ENCODE measurements at places on chromosomes 7 and 10.

DNA sequence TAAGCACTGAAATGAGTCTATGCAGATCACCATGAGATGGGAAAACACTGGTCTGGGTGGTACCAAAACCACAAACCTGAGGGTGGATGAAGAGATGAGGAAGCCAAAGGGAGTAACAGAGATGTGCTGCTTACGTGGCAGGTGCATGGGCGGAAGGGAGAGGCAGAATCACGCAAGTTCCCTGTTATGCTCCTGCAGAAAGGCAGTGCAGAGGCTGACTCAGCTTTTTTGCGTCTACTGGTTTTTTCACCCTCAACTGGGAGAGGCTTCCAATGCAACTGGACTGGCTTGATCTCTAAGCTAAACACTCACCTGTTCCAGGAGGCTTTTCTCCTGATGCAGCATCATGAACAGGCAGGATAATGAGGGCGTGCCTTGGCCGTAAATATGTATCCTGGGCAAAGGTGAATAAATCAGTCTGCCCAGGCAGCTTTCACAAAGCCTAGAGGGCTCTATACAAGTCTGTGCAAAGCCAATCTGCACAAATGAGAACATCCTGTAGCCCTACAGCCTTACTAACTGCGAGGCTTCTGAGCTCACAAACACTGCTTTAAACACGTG lies 95.4 kb upstream of the AFAP1L2 start:
- DNase-seq, result no peak

- DNase-seq, result no peak
Observed at GRCh38 chr10:31404640-31405039, 85.6 kb downstream of the ZEB1 start.

GRCh38 chr7:145134377-145134776 lies 298.5 kb upstream of the TPK1 start:
- no peak for DNase-seq

DNA sequence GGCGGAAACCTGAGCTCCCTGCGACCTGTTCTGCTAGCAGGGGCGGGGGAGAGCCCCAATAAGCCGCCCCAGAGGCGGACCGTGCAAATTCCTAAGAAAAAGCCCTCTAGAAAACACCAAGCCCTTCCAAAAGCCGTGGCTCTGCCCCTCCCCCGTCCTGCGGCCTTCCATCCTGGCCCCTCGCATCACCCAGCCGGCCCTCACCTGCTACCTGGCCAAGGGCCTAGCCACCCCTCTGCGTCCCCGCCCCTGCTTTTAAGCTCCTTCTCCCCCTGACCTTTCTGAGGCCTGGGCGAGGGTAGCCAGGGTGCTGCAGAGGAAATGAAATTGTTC lies 24.9 kb downstream of the SKIDA1 start:
- DNase-seq, result no peak

DNA sequence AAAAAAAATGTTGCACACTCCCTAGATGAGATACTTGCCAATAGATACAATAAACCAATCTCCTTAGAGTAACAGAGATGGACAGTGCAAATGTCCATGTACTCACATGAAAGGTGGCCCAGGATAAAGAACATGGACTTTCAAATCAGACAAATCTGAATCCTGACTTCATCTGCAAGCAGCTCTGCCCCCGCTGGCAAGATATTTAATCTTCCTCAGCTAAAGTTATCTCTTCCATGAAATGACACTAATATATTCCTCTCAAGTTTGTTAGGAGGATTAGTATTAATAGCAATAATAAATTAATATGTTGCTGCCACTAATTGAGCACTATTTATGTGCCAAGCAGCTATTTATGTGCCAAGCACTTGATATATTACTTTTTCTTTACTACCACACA lies 148.6 kb upstream of the YAE1 start:
- DNase-seq, result no peak

GRCh38 chr7:90383422-90383821 lies 19.8 kb upstream of the CLDN12 start:
- no peak for DNase-seq

GRCh38 chr7:12685550-12685949 lies 1.9 kb upstream of the ARL4A start:
- DNase-seq, result no peak

DNA sequence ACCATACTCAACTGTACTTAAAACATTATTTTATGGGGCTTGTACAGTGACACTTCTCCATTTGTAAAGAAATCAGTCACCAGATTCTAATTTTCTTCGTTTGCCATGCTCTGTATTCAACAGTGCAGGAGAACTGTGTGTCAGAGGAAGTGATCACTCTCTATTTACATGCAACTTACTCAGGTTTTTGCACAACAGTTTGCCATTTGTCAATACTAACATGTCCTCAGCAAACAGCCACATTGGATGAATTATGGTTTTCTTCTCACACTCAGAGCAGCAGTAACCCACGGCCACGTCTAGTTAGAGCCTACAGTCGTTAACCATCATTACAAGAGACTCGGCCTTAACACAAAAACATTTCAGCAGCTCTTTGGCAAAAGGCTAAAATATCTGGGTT lies 69.2 kb upstream of the SP4 start:
- DNase-seq, result no peak

- peak; percentile 63 for DNase-seq
Observed at GRCh38 chr10:71840958-71841335, 10.1 kb downstream of the PSAP start.

- DNase-seq, result no peak
Observed at GRCh38 chr10:31580646-31581045, 261.6 kb downstream of the ZEB1 start.

GRCh38 chr7:95781961-95782586 lies 9.7 kb downstream of the DYNC1I1 start:
- DNase-seq, result no peak

- no peak for DNase-seq
Observed at GRCh38 chr10:130932326-130933007, 379.1 kb downstream of the TCERG1L start.

GRCh38 chr10:50991456-50992355 lies 82.6 kb upstream of the PRKG1 start:
- peak; percentile 73 for DNase-seq

- DNase-seq, result no peak
Observed at GRCh38 chr10:93844979-93845626, 48.7 kb upstream of the SLC35G1 start.

GRCh38 chr10:20922451-20922850 lies 25.3 kb upstream of the NEBL start:
- DNase-seq, result no peak

- no peak for DNase-seq
Observed at GRCh38 chr10:98431016-98431415, 15.7 kb downstream of the HPS1 start.

GRCh38 chr10:129946859-129947258 lies 17.2 kb downstream of the EBF3 start:
- DNase-seq, result no peak

GRCh38 chr10:11876324-11876723 lies 53.2 kb downstream of the PROSER2 start:
- no peak for DNase-seq

GRCh38 chr7:17406738-17407137 lies 108.3 kb downstream of the AHR start:
- DNase-seq, result no peak

DNA sequence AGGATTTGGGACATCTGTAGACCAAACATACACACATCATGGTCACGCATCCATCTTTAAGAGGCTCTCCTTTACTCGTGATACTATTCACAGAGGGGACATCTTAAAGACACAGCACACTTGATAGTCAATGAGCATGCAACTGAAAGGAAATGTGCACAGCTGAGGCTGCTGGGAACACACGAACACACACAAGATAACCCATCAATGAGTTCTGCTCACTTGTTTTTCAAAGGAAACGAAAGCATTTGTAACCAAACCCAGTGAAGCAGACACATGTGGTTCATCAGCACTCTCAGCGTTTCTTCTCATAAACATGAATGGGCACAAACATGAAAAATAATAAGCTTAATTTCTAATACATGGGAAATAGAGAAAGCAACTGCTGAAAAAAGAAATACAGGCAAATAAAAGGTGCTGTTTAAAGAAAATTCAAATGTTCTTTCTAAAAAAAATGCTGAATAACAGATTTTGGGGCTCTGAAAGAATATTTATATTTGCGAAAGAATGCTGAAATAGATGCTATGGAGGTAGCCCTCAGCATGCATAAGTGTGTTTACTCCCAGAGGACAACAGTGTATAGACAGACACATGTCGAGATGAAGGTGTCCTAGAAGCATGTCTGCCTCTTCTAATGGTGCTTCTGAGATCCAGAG lies 59.7 kb upstream of the LAMB4 start:
- DNase-seq, result no peak

DNA sequence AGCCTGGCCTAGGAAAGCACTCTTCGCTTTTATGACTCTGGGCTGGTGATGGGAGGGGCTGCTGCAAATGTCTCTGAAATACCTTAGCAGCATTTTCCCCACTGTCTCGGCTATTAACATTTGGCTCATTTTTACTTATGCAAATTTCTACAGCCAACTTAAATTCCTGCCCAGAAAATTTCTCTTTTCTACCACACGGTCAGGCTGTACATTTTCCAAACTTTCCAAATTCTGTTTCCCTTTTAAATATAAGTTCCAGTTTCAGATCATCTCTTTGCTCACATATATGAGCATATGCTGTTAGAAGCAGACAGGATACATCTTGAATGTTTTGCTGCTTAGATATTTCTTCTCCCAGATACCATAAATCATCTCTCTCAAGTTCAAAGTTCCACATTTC lies 332.3 kb downstream of the ADK start:
- DNase-seq, result no peak

GRCh38 chr7:93997868-93998267 lies 6.3 kb downstream of the BET1 start:
- no peak for DNase-seq

DNA sequence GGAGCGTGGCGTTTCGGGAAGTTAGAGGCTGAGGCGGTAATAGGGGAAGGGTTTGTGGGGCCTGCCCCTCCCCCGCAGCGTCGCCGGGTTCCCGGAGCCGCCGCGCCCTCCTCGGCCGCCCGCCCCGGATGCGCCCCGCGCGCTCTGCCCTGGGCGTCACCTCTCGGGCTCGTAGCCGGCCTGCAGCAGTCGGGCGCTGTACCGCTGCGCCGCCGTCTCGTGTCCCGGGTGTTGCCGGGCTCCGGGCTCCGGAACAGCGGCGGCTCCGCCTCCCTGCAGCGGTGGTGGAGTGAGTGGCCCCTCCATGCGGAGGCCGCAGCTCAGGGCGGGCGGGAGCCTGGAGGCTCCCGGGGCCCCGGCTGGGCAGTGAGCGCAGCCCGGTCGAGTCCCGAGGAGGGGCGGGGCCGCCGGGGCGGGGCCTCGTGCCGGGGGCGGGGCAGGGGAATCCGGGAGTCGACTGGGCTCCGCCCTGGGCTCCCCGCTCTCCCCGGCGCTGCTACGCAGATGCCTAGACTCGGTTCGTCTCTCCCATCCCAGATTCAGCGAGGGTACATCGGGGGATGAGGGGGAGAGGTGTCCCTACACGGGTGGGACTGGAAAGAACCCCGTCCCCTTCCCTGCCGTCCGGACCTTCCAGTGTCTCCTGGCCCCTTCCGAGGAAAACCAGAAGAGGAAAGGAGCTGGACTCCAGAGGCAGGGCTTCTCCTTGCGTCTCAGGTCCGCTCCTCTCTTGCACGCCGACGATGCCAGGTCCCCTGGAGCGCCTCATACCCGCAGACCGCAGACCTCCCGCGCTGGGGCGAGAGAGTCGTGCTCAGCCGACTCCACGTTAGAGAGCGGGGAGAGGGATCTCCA lies at the start of gene IMPDH1:
TSS of gene IMPDH1 (minus strand) at position 387 of the 855 bp plus-strand sequence. CDS start at position 306, 81 bp downstream.
- DNase-seq, result peak; percentile 94

GRCh38 chr10:27252267-27253000 lies 11.8 kb upstream of the ACBD5 start:
- DNase-seq, result no peak

GRCh38 chr10:124338276-124338925 lies 80.3 kb downstream of the OAT start:
- DNase-seq, result no peak

- DNase-seq, result no peak
Observed at GRCh38 chr10:113538151-113538550, 14.7 kb upstream of the HABP2 start.

- DNase-seq, result no peak
Observed at GRCh38 chr10:87552248-87552929, 47.7 kb downstream of the MINPP1 start.

GRCh38 chr10:14820010-14820774 lies 17.6 kb downstream of the CDNF start:
- no peak for DNase-seq

Data from suprapubic skin (tissue), 4 donors.